ENCODE measurements at places on chromosomes 4 and X.

DNA sequence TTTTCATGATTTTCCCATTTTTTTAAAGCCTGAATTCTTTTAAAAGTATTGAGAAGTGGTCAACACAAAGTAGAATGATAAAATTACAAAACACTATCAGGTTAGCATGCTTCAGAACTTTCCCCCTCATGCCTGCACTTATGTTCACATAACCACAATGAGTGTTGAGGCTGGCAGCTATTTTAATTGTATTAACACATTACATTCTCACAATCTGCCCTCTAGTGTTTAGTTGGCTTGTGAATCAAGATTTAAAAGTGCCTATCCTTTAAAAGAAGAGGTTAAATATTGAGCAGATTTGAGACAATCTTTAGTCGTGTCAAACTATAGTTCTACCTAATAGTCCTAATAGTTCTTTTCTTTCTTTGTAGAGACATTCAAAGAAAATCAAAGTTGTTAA lies 93.6 kb upstream of the NAP1L5 start:
- peak; percentile 57 for DNase-seq

DNA sequence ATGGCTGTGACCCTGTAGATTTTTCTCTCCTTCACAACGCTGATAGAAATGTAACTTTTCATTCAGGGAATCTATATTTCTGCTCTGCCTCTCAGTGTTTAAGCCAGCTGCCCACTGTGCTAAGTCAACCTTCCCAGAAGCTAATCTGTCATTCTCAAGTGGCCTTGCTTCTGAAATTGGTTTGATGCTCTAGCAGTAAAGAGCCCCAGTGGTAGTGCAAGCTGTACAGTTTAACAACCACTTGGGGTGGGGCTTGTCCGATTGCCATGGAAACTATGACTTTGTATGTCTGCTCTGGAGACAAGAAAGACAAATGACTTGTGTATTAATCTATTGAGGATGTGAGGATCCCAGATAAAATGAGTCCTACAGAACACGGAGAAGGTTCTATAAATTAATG lies 620.9 kb upstream of the GALNT7 start:
- DNase-seq: no peak

GRCh38 chr4:176548571-176548970 lies 228.8 kb downstream of the SPCS3 start:
- DNase-seq: peak; percentile 84

DNA sequence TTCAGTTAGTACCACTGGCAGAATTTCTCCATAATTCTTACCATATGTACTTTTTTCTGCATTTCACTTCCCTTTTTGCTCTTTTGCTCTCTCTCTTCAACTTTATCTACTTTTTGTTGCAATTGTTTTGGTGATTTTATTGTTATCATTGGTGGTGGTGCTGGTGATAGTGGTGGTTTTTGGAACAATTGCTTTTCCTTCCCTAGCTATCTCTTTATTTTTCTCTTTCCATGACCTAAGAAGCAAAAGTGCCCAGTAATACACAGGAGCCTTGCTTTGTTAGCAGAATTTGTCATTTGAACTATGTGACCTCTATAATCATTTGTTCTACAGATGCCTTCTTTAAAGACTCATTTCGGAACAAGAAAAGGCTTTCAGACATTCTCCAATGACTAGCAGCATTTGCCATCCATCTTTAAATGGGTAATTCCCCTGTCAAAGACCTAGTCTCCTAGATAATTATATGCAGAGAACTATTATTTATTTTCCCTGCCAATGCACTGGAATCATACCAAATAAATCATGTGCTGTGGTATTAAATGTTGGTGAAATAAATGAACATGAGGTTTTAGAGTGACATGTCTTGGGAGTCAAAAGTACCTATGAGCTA lies 154.5 kb downstream of the GASK1B start:
- no peak for DNase-seq

GRCh38 chrX:15475021-15475420 lies 18.1 kb downstream of the PIR start:
- peak; percentile 38 for DNase-seq

DNA sequence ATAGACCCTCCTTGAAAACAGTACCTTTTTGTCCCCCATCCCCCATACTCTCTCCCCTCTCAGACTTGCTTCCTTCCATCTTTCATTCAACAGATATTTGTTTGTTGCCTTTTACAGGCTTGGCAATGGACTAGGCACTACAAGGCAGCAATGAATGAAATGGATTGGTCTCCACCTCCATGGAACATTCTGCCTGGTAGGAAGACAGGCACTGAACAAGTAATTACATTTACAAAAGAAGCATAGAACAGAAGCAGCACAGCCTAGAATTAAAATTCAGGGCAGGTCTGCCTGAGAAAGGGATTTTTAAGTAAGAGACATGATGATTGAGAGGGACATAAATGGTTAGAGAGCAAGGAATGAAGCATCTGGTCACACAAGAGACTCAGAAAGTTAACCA lies 346.1 kb downstream of the GRXCR1 start:
- no peak for DNase-seq

DNA sequence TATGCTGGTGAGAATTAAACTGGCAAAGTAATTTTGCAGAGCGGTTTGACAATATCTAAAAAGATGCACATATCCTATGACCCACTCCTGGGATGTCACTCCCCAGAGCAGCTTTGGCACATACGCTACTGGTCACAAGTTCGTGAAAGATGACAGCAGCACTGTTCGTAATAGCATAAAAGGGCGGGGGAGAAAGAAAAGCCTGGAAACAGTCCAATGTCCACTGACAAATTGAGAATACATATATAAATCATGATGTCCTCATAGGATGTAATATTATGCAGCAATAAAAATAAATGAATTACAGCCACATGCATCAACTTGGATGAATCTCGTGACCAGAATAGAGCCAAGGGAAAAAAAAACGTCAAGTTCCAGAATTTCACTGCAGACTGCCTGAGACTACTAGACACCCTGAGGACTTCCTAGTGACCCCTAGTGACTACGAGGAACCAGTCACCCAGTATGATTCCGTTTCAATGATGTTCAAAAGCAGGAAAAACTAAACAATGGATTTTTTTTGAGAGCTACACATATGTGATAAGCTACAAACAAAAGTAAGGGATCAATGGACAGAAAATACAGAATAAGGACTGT lies 1.8 kb downstream of the PCSK1N start:
- DNase-seq: no peak

GRCh38 chr4:105257817-105258495 lies 111.3 kb downstream of the TET2 start:
- DNase-seq: no peak
